ENCODE measurements at places on chromosomes 7 and 10. TPM values are rescaled to one million over a fixed set of nuclear protein-coding genes. Genes with fewer than 3 reads are reported as not detected.

TNS3 gene
- 320 TPM for total RNA-seq

GNGT1 gene
- total RNA-seq, result not detected

SYT15 gene
- total RNA-seq, result 14.5 TPM

DNA sequence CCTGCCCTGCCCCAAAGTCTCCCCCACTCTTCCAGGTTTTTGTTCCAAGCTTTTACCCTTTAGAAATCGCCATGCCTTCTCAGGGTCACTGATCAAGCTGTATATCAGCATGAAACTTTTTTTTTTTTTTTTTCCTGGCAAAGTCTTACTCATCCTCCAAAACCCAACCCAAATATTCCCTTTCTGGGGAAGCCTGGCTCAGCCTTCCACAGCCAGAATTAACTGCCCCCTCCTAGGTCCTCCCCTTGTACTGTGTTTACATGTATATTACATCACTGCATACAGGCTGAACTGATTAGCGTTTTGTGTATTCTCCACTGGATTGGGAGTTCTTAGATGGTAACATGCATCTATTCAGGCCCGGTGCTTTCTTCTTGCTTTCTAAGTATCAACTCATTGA is 4.6 kb upstream of the NOBOX start:
- no peak overlapping the region for H3K27ac ChIP-seq
- H3K27me3 ChIP-seq, result peaks cover 21% of the 10 kb centered on the region
- no peak overlapping the region for H3K4me3 ChIP-seq
- no peaks in the 10 kb centered on the region for H3K36me3 ChIP-seq
- no peak for DNase-seq
- H3K4me1 ChIP-seq, result no peaks in the 10 kb centered on the region

DNA sequence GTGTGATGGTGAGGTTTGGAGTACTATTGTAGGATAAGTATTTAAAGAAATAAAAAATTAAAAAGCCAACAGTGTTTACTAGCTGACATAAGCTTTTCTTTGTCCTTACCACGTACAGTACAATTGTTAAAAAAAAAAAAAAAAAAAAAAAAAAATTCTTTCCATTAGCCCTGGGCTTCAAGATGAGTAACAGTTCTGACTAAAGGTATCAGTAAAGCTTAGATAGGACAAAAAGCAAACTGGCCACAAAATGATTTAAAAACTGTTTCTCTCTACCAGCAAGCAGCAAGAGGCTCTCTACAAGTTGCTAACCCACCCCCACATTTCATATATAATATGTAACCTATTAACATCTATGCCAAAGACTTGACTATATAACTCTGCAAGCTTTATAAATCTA is 17.5 kb downstream of the HYCC1 start:
- no peaks in the 10 kb centered on the region for H3K27me3 ChIP-seq
- H3K27ac ChIP-seq, result no peak overlapping the region
- peaks cover 28% of the 10 kb centered on the region for H3K4me1 ChIP-seq

DNA sequence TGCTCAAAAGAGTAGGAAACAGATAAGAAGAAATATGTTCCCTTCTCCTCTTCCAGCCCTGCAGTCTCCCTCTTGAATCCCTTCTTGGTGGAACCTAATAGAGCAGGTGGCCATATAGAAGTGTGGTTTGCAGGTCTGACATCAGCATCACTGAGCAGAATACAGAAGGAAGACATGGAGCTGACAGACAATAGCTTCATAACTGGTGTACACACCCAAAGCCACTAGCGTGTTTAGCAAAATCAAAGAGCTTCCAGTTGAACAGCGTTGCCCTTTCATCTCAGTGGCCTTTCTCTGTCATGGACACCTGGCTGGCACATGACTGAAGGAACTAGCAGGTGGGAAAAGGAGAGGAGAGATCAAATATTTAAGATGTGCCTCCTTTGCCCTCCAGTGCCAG is 245.5 kb downstream of the BAMBI start:
- peaks cover 7% of the 10 kb centered on the region for H3K4me1 ChIP-seq
- H3K27me3 ChIP-seq, result no peaks in the 10 kb centered on the region
- no peak overlapping the region for H3K27ac ChIP-seq

All from chondrocyte (in vitro differentiated cells).